ENCODE measurements at places on chromosomes 2 and 18. TPM values are rescaled to one million over a fixed set of nuclear protein-coding genes. Genes with fewer than 3 reads are reported as not detected.
A peak's percentile ranks its signal among the peaks of the same experiment; 100 is the strongest.

Gene PLGLB1
- 9.4 TPM for total RNA-seq

Gene KIAA2012
- 0.82 TPM for total RNA-seq

Gene FBLN7
- total RNA-seq: 0.41 TPM

Gene CYBRD1
- total RNA-seq: 10.2 TPM

Gene LIMS4
- total RNA-seq: 0.41 TPM

Gene TCF23
- not detected for total RNA-seq

Gene TSPYL6
- total RNA-seq: not detected

Gene RGPD8
- 39.1 TPM for total RNA-seq

- no peak for DNase-seq
Observed at GRCh38 chr2:190718652-190719526, 70.0 kb downstream of the NAB1 start.

DNA sequence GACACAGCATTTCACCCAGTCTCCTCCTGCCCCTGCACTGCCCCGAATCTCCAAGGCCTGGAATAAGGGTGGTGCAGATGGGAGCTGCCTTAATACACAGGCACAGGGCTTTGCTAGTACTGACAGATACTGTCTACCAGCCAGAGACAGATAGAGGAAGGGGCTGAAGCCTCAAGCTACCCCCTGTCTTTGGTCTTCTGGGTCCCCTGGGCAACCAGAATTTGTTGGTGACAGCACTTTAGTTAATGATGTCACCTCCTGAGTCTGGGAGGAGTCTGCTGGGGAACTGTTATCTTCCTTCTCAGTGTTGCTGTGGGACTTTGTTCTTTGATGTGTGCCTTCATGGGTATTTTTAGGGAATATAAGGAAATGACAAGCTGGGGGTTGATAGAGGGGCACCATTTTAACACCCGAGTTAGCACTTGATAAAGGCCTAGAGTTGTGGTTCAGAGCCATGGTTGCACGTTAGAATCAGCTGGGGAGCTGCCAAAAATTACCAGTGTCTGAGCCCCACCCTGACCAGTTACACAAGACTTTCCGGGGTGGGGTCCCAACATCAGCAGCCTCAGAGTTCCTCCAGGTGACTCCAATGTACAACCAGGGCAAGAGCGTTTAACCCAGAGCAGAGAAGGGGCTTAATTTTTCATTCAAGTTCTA lies 136.8 kb downstream of the SMAD7 start:
- no peak for DNase-seq

GRCh38 chr2:219497495-219498279 lies 1.0 kb upstream of the GMPPA start:
- peak; percentile 77 for DNase-seq

DNA sequence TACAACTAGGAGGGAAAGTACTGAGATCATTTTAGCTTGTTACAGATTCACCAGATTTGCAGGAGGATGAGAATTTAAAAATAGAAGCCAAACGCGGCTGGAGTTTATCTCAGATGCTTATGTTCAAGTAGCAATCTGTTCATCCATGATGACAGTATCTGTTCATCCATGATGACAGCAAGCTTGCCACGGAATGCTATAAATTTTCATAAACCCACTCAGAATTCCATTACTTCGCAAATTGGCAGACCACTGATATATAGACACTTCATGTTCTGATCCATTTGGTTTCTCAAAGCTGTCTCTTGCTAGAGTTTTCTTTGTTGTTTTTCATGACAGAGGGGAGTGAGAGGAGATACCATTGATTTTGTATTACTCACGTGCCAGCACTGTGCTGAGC lies 84.2 kb downstream of the GAREM1 start:
- no peak for DNase-seq

DNA sequence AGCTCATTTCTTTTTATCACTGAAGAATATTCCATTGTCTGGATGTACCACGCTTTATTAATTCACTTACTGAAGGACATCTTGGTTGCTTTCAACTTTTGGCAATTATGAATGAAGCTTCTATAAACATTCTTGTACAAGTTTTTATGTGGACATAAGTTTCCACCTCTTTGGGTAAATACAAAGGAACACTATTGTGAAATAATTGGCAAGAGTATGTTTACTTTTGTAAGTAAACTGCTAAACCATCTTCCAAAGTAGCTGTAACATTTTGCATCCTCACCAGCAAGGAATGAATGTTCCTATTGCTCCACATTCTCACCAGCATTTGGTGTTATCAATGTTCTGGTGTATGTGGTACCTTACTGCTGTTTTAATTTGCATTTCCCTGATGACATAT lies 15.8 kb upstream of the VWC2L start:
- DNase-seq: no peak

GRCh38 chr18:57595347-57595746 lies 8.8 kb upstream of the FECH start:
- no peak for DNase-seq

DNA sequence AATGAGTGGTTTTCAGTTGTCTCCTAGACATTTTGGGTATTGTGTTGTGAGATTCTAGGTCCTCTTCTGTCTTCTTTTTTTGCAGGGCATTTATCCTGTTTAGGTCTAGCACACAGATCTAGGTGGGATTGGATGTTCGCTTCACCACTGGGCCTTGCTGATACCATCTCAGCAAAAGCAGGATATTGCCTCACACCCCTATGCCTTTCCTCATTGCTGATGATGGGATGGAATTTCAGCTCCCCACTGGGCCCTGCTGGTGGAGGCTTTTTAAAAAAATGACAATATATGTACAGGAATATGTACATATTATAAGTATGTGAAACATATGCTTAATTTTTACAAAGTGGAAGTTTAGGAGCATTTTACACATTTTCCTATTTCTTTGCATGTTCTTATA lies 5.4 kb upstream of the TOGARAM2 start:
- no peak for DNase-seq

DNA sequence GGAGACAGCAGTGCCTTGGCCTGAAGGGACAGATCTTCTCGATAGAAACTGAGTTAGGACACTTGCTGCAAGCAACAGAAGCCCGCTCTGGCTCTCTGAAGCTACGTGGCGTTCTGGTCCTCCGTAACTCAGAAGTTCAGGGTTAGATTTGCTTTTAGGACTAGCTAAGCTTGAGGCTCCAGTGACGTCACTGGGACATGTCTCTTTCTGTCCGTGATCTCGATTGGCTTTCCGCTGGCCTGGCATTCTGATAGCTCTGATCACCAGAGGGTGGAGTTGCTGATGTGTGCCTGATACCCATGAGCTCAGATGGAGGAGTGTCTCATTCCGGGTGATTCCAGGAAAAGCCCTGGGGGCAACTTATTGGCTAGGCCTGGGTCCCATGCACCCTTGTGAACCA lies 75.0 kb downstream of the GLI2 start:
- no peak for DNase-seq

DNA sequence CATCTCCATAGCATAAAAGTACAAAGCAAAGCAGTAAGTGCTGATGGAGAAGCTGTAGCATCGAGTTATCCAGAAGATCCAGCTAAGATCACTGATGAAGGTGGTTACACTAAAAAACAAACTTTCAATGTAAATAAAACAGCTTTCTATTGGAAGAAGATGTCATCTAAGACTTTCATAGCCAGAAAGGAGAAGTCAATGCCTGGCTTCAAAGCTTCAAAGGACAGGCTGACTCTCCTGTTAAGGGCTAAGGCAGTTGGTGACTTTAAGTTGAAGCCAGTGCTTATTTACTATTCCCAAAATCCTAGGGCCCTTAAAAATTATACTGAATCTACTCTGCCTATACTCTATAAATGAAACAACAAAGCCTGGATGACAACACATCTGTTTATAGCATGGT lies 44.0 kb downstream of the METTL8 start:
- DNase-seq: no peak

- DNase-seq: no peak
Observed at GRCh38 chr18:33212363-33212762, 228.2 kb downstream of the CCDC178 start.

GRCh38 chr2:38409156-38410102 lies 32.4 kb upstream of the ATL2 start:
- DNase-seq: no peak

DNA sequence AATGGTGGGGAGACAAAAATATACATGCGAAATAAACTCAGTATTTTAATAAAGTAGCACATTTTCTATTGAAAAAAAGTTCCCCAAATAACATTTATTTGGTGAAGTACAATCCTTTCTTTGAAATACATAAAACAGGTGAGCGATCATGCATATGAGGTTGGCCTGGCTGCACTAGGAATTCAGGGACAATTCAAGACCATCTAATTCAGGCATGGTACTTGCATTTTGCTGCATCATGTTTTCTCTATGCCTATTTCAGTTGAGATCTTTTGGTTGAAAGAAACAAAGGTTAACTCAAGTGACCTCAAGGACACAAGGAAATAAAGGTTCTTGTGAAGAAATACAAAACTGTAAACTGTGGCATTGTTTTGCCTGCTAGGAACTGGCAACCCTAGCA lies 19.8 kb upstream of the TAF4B start:
- no peak for DNase-seq

GRCh38 chr2:226299771-226300170 lies 499.8 kb downstream of the IRS1 start:
- no peak for DNase-seq

- no peak for DNase-seq
Observed at GRCh38 chr2:159803235-159803962, 5.4 kb upstream of the CD302 start.
